Ascending aorta (tissue), 2 donors: ENCODE measurements at places on chromosomes 3 and 15.

- DNase-seq, result no peak
Observed at GRCh38 chr3:110956081-110956480, 115.5 kb upstream of the NECTIN3 start.

DNA sequence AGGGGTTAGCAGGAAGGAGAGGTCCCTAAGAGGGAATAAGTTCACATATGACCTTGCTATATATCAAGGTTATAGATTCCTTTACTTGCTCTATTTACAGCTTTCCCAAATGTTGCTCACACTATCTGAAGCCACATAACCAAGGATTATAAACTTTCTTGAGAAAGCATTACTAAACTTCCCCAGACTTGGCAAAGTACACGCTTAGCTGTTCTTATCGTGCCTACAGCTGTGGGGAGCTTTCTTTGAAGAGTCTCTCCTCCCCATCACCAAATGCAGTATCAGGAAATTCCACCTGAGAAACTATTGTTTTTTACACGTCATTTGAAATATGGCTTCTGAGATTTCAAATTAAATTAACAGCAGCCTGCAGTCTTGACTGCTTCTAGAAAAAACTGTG, 284.5 kb downstream of the CHL1 start:
- no peak for DNase-seq

- no peak for DNase-seq
Observed at GRCh38 chr3:72488738-72489035, 359.6 kb downstream of the SHQ1 start.

DNA sequence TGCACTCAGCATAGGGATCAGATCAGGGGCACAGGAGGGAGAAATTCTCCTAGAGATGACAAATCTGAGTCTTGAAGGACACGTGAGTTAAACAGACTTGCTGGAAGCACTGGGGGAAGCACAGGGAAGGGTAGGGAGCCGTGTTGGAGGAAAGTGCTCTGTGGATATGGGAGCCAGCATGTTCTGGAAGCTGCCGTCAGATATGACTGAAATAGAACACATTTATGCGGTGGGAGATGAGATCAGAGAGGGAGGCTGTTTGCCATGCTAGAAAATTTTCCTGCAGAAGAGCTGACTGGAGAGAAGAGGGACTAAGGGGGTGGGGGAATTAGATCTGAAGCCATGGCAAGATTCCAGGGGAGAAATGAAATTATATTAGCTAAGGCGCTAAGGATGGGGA, 1.8 kb downstream of the TAMM41 start:
- no peak for DNase-seq

DNA sequence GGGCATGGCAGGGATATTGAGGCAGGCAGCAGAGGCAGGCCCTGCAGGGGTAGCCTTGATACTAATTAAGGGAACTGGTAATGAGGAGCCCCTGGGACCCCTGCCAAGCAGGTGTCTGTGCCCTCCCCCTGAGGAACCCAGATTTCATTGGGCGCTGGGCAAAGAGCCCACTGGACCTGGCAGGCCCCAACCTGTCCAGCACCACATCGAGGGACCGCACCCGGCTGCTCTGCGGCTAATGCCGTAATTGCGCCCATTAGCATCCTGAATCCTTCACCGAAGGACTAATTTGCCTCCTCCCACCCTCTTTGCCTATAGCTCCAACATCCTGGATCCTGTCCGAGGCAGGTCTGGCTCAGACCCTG, 13.7 kb upstream of the SEMA3B start:
- no peak for DNase-seq

- no peak for DNase-seq
Observed at GRCh38 chr3:12399226-12399625, 85.1 kb upstream of the TSEN2 start.
